ENCODE measurements at places on chromosomes 4 and X.
A peak's percentile ranks its signal among the peaks of the same experiment; 100 is the strongest.

- DNase-seq = no peak
These were observed 534.5 kb downstream of the GLUD2 start for GRCh38 chrX:121581885-121582284.

- DNase-seq = peak; percentile 23
These were observed 54.8 kb downstream of the CASP6 start for GRCh38 chr4:109648266-109648996.

- no peak for DNase-seq
These were observed 58.5 kb downstream of the STARD8 start for GRCh38 chrX:68705986-68706385.

DNA sequence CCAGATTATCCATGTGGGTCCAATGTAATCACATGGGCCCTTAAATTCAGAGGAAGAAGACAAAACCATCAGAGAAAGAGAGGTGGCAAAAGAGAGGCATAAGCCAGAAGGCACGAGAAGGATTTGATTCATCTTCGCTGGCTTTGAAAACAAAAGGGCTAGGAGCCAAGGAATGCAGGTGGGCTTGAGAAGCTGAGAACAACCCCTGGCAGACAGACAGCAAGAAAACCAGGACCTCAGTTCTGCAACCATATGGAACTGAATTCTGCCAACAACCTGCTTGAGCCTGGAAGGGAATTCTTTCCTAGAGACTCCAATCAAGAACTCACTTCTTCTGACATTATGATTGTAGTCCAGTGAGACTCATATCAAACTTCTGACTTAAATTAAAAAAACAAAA lies 1531.8 kb downstream of the PCDH7 start:
- no peak for DNase-seq

GRCh38 chr4:137664046-137664387 lies 131.7 kb upstream of the PCDH18 start:
- DNase-seq = peak; percentile 79

DNA sequence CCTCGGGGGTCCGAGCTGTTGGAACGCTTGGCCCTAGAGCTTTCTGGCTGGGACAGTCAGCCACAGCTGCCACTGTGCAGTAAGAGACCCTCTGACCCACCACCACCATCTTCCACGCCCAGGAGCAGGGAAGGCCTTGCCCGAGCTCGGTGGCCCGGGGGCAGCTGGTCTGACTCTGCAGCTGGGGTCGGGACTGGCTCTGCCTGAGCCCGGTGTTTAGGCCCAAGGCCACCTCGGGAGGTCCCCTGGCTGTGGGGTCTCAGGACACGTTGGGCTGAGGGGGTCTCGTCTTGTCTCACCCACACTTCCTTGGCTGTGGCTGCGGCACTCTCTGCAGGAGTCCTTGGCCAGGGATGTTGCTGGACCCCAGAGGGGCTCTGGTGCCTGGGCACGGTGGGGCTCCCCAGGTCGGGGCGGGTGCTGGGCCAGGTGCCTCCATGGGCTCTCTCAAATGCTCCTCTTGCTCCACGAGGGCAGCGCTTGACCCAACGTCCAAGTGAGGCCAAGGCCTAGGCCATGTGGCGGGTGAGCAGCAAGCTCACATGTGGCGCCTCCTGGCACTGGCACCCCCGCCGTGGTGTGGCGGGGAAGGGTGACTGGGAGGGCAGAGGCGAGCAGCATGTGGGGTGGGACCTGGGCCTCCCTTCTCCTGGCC lies 22.9 kb downstream of the DOK7 start:
- DNase-seq = no peak

- no peak for DNase-seq
These were observed 218.7 kb downstream of the NWD2 start for GRCh38 chr4:37463033-37463856.

- DNase-seq = peak; percentile 79
These were observed at the start of gene ADGRA3 for GRCh38 chr4:22515888-22516541. TSS of gene ADGRA3 (minus strand) at chr4:22516066. CDS start at chr4:22515784, 282 bp downstream.
